ENCODE measurements at places on chromosomes 2 and 18.

DNA sequence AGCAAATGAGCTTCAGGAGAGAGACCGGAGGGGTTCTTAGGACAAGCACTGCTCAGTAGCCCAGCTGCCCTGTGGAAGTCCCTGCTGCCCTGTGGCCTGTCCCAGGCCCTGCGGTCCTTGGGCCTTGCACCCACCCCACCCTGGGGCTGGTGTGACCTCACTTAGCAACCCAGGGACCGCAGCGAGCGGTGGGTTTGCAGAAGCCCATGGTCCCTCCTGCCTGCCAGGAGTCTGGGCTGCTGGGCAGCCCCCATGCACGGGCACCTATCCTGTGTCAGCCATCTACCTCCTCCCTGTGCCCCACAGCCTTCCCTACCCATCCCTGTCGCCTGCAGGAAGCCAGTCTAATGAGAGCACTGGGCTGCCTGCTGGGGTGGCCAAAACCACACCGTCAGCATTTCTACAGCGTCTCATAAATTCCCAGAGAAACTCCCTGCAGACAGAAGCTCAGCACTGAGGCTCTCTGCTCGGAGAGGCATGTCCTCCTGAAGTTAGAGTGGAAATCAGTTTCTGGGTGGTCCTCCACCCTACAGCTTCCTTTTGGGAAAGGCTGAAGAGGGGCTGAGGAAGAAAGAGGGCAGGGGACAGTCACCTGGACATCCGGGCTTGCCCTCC is 231.1 kb upstream of the HS6ST1 start:
- no peak for DNase-seq

DNA sequence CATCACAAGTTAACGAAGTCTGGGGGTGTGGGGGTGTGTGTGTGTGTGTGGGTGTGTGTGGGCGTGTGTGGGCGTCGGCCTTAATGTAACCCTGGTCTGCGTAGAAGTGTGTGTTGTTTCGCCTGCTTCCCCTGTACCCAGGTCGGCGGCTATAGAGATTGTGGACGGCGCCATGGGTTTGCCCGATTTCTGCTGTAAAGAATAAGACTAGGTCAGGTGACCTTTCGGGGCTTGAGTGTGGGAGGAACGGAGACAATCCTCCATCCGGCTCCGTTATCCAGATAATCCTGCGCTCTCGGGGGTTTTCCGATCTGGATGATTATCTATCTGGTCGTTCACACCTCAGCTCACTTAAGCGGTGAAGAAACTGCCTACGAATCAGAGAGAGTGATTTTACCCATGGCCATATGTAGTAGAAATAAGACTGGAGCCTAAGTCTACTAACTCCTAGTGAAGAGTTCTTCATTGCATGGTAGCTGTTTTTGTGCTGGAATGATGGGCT is 543 bp downstream of the HADHB start:
- DNase-seq: peak; percentile 75

- peak; percentile 83 for DNase-seq
Observed at GRCh38 chr2:44707945-44708660, 233.4 kb upstream of the SIX3 start.

DNA sequence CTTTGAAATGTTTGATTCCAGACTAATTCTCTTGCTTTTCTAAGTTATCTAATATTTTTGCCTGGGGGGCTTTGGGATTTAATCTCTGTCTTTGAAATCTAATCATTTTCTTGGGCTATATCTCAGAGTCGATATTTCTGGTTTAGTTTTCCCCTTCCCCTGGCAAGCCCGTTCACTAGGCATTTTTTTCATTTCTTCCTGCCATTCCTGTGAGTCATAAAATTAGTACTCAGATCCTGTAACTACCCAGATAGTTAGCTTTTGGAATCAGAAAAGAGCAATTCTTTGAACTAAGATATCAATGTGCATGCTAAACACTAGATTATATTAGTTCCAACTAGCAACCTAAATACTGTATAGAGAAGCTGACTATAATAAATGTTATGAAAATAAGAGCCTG is 29.4 kb upstream of the RNF149 start:
- DNase-seq: no peak

- peak; percentile 42 for DNase-seq
Observed at GRCh38 chr2:121961761-121962160, 206.3 kb downstream of the TSN start.

- no peak for DNase-seq
Observed at GRCh38 chr18:3140342-3140741, 79.4 kb downstream of the MYOM1 start.

- DNase-seq: peak; percentile 34
Observed at GRCh38 chr2:169361706-169362117, 622 bp downstream of the LRP2 start.

DNA sequence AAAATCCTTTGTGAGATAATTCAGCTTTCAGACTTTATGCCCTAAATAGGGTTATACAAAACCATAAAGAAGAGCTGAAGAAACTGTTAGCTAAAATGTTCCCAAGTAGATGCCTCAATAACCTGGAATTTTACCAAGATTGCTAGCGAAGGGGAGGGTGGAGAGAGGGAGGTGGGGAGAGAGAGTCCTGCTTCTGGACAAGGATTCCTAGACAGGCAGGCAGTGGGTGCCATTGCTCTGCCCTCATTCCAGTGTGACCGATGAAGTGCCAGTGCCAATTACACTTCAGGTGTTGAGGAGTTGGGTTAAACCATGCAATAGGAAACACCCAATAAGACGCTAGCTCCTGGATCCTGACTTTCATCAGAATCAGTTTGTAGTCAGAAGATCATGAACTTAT is 18.1 kb downstream of the LAPTM4A start:
- DNase-seq: no peak

DNA sequence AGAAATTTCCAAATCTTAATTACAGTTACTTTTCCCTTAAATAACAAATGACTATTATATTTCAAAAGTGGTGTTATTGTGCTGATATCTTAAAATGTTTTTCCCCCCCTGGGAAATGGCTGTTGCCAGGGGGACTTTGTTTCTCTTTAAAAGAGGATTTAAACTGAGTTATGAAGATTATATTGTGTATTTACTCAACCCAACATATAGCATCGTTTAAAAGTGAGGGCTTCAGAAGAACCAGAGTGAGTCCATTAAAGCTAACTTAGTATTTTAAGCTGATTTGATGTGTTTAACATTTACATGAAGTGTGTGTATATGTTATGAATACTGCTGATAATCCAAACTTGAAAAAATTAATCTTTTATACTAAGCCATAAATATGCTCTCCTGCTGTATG is 81.6 kb downstream of the COL5A2 start:
- no peak for DNase-seq

DNA sequence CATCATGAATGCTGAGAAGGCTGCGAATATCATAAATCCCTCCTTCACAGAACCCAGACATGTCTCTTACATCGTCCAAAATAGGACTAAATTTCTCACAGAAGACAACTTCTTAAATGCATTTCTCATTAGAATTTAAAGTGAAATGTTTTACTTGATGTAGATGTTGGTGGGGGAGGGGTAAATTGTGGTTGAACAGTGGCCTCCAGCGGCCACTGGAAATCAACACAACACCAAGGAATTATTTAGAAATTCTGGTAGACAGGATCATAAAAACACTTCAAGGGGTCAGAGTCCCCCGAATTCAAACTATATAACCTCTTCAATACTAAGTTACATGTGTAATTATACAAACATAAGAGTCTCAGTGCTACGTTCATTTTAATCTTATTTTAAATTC is 135.9 kb downstream of the ABCA12 start:
- peak; percentile 72 for DNase-seq

GRCh38 chr2:212173756-212174510 is 364.7 kb downstream of the ERBB4 start:
- DNase-seq: no peak

DNA sequence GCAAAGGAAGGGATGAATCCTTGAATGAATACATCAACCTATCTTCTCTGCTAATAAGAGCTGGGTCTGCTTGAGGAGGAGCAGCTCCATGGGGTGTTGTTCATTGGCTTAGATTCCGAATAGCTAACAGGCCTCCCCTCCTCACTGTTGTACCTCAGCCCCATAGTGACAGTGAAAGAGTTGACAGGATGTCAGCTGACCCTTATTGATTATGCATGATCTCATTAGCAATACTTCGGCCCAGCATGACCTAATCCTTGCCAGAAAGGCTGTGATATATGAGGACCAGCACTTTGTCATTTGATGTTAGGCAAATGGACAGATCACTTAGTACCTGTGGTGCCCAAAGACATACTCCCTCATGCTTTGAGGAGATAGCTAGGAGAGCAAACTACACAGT is 1333.7 kb upstream of the CELF4 start:
- no peak for DNase-seq

DNA sequence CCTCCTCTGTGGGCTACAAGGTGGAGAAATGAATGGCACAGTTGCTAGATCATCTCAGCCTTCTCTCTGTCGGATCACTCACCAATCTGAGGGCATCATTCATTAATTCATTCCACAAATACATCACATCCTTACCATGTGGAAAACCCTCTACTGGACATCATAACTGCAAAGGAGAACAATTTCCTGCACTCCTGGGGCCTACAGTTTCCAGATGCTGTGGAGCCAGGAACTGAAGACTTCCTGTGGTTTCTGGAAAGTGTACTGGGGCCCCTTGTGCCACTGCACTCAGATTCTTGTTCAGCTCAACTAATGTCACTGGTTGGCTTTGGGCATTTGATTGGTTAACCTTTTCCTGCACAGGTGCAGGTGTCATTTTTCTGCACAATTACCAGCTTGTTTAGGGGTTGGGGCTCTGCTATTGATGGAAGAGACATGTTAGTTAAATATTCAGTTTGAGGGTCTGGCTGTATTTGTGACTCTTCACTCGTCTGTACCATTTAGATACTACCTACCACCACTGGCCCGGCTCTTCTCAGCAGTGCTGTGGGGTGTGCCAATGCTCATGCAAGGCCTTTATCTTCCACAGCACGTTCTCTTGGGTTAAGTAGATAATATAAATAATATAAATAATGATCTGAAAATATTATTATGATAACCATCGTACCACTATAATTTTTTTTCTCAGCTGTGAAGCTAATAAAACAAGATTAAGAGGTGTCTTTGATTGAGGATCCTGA is 427.3 kb downstream of the TSN start:
- peak; percentile 58 for DNase-seq

DNA sequence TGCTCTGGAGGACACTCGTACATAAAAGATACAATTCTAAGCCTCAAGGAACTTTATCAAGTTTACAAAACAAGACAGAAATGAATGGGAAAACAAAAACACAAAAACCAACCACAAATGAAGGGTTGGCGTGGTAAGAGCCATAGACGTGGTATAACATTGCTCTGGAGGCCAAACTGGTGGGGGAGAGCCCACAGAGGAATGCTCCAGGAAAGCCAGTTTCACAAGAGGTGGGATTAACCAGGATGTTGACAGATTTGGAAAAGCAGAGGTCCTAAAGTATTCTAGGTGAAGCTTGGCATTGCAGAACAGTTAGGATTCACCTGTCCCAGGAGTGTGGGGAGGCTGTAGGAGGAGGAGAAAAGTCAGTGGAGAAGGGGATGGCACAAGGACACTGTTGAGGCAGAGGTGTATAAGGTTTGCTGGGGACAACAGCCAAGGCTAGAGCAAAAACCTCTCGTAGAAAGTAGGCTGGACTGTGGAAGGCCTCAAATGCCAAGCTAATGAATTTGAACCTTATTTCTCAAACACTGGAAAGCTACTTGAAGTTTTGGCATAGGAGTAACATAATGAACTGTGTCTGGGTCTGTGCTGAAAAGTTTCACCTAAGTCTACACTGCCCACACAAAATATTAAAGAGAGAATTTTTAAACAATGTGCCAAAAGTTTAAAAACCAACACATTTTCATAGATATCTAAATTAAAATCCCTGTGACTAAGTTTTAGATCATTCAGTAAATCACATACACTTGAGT is 135.1 kb downstream of the THADA start:
- DNase-seq: no peak

DNA sequence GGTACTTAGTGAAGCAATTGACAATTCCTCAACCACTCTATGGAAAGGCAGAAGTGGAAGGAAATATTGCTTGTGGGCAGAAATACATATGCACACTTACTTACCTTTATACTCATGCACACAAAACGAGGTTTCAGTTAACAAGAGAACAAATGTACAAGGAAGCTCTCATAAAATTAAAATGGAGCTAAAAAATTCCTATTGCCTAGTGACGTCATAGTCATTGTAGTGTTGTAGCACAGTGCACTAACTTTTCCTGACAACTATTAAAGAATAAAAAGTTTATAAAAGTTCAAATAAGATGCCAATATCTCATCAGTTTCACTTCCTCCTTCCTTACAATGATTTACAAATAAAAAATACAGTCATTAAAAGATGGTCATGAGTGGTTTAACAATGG is 1161.9 kb upstream of the NRXN1 start:
- no peak for DNase-seq

GRCh38 chr2:83063511-83063910 is 1395.6 kb downstream of the SUCLG1 start:
- DNase-seq: no peak

- DNase-seq: no peak
Observed at GRCh38 chr2:228507870-228508269, 326.4 kb upstream of the SPHKAP start.

DNA sequence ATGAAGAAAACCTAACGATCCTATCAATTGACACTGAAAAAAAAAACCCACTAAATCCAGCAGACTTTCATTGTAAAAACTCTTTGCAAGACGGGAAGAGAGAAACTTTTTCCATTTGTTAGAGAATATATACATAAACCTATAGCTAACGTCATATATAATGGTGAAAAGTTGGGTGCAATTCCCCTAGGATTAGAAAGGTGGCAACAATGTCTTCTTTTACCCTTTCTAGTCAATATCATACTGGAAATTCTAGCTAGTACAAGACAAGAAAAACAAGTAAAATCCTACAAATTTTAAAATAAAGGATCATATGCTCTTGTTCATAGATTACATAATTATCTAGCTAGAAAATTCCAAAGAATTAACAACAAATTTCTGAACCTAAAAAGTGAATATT is 1596.5 kb upstream of the LRRTM1 start:
- DNase-seq: peak; percentile 28

DNA sequence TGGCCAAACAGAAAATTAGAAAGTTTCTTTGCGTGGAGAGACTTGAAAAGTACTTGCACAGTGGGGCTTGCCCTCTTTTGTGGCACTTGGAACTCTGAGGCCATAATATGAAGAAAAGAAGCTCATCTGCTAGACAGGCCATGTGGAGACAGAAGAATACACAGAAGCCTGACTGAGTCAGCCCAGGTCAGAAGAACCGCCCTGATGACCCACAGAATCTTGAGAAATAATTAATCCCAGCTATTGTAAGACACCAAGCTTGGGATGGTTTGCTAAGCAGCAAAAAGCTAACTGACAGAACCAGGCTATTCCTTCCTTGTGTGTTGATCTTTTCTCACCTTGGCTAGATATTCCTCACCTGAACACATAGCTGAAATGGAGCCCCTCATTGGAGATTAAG is 33.7 kb downstream of the G6PC2 start:
- DNase-seq: no peak

DNA sequence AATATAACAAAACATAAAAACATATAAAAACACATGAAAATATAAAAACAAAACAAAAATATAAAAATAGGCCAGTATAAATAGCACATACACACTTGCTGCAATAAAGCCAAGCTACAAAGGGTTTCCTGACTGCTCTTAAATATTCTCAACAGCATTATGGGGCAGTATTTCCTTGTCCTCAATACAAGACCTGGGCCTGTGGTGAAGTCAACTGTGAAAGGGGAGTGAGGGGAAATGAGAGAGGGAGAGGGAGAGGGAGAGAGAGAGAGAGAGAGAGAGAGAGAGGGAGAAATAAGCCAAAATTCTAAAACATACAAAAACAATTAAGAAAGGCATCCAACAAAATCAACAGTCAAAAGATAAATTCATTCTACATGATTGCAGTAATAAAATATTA is 82.6 kb upstream of the NEDD4L start:
- no peak for DNase-seq

GRCh38 chr18:40365526-40365925 is 1589.5 kb upstream of the PIK3C3 start:
- DNase-seq: no peak
